GM04503 (cell line): ENCODE measurements at places on chromosomes 1 and 21.

- DNase-seq, result no peak
These were observed 169.4 kb downstream of the ACTL8 start for GRCh38 chr1:17924578-17924977.

DNA sequence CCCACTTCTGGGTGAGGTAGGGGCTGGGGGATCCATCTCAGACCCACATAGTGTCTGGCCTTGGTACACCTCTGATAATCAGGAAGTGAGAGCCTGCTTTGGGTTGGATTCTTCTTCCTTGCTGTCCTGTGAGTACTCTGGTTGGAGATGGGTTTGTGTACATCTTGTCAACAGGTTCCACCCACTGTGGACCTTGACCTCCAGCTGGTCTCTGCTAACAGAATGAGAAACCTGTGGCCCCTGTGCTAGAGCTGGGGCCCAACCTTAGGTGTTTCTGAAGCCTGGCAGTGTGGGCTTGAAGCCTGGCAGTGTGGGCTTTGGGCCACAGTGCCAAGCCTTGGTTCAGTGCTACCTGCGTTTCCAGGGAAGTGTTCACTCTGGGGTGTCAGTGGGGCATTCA, 2.6 kb downstream of the ZBTB48 start:
- DNase-seq, result no peak

DNA sequence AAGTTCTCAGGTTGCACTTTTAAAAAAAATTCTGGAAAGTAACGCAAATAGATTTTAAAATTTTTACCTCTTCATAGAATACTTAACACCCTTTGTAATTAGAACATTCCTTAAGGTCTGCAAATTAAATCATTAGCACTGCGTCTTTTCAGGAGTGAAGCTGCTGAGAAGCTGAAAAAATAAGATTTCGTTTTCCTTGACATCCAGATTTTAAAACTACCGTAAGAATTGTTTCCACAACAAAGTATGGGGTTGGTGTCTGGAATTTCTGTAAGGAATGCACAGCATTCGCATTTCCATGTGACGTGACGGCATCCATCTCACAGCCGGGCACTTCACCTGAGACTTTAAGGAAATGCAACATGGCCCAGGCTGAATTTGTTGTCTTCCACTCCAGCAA, 76.3 kb upstream of the COX20 start:
- DNase-seq, result no peak

DNA sequence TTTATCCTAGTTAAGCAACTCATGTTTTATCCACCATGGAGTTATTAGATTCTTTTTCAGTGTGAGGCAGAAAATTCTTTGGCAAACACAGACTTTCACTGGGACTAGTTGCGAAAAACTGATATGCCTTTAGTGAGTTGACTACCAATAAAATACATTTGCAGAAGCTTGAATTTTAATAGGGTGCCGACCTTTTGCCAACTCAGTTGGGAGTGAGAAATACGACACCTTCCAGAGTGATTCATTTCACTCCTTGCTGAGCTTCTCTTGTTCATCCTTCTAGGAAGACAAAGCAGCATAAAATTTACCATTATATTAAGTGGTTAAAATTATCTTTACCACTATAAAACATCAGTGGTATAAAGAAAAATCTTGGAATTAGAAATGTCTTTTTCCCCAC, 1.2 kb upstream of the KRTAP23-1 start:
- no peak for DNase-seq

DNA sequence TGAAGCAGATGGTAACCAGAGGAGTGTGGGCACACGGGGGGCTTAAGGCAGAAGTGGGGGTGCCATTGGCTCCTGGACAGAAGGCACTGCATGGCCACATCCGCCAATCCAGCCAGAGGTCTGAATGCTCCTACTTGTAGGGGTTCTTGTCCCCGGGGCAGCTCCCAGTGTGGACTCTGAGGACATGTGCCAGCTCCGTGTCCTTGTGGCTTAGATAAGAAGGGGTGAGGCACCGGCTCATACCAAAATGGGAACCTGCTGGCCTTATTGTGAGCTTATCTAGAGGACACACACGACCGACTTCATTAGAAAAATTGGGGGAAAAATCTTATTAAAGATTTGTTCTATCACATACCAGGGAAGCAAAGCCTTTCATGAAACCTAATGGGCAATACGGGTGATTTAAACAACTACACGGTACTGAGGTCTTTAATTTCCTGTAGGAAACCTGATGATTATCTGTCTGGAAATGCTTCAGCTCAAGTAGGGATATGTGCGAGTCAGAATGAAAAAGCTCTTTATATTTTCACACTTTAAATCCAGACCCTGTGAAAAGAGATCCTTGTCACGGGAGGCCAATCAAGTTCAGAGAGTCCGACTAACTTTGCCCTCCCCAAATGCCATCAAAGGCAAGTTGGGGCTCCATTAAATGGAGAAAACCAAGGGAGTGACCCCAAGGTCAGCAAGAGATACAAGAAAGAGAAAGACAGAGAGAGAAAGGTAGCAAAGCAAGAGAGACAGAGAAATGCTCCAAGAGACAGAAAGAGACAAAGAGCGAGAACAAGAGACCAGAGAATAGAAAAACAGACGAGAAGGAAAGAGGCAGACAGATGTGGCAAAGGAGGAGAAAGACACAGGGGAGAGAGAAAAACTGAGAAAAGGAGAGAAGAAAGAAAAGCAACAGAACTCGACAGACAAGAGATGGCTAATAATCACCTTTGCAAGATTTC, 14.1 kb upstream of the KCNN3 start:
- DNase-seq, result no peak

- peak; percentile 76 for DNase-seq
These were observed 221.2 kb downstream of the FMN2 start for GRCh38 chr1:240312872-240313271.
